IMR-90 (cell line): ENCODE measurements at places on chromosomes 7 and 10.

GRCh38 chr7:1895664-1896515 is 225.8 kb downstream of the ELFN1 start:
- no peak for DNase-seq

GRCh38 chr7:30074422-30075030 is 46.3 kb downstream of the PLEKHA8 start:
- peak; percentile 60 for DNase-seq

DNA sequence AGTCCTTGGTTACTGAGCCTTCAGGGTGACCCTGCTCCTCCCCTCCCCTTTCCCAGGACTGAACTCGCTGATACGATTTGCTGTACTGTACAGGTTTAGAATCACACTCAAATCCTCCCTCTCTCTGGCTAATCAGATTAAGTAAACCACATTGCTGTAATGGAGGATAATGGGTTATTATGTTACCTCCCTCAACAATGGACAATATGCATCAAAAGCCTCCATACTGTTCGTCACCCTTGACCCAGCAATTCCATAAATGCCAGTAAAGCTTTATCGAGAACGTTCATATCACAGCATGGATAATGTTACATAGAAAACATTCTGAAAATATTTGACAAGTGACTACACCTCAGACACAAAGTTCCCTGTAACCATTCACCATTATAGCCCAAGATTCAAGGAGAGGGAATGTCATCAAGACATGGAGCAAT is 61.7 kb downstream of the FAM107B start:
- peak; percentile 72 for DNase-seq

DNA sequence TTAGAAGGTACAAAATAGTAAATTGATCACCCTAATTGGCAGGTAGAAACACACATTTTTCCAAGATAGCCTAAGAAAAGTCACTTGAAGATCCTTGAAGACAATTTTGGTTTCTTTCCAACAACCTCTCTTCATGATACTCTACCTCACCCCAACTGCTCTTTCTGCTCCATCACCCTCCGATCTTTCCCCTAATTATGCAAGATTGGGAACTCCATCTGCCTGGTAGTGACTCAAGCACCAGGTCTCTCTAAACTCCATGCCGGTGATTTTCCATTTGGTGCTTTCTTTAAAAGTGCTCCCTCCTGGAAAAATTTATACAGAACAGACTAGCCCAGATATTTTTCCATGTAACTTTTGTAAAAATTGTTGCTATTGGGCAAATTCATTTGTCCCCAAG is 1.1 kb upstream of the AKR1B1 start:
- peak; percentile 59 for DNase-seq

- DNase-seq = no peak
Observed at GRCh38 chr7:142590830-142591457, 158.3 kb upstream of the PRSS1 start.

DNA sequence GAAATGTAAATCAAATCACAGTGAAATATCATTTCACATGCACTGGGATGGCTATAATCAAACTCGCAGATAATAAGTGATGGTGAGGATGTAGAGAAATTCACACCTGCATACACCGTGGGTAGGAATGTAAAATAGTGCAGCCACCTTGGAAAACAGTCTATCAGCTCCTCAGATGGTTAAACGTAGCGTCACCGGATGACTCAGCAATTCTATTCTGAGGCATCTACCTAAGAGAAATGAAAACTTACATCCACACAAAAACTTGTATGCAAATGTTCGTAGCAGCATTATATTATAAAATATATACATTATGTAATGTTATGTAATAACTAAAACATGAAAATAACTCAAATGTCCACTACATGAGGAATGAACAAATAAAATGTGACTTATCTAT is 38.9 kb downstream of the SH3PXD2A start:
- DNase-seq = peak; percentile 62

GRCh38 chr7:2641406-2642393 is 9.9 kb downstream of the TTYH3 start:
- DNase-seq = peak; percentile 97

DNA sequence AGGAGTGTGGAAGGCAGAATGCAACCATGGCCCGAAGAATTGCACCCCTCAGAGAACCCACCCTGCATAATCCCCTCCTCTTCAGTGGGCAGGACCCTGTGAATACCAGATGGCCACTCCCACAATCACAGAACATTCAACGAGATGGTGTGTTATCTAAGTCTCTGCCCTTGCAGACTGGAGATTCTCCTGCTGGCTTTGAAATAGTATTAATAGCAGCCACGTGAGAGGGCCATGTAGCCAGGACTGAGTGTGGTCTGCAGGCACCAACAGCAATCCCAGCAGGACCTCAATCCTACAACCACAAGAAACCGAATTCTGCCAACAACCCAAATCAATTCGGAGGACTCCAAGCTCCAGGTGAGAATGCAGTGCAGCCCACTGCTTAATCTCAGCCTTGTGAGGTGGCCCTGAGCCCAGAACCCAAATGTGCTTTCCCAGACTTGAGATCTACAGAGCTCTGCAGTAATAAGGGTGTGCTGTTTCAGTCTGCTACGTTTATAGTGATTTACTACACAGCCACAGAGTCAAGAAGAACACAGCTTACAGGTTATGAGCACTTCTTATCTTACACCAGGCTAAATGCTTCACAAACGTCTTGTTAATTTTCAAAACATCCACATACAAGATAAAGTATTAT is 72.1 kb downstream of the VOPP1 start:
- no peak for DNase-seq

DNA sequence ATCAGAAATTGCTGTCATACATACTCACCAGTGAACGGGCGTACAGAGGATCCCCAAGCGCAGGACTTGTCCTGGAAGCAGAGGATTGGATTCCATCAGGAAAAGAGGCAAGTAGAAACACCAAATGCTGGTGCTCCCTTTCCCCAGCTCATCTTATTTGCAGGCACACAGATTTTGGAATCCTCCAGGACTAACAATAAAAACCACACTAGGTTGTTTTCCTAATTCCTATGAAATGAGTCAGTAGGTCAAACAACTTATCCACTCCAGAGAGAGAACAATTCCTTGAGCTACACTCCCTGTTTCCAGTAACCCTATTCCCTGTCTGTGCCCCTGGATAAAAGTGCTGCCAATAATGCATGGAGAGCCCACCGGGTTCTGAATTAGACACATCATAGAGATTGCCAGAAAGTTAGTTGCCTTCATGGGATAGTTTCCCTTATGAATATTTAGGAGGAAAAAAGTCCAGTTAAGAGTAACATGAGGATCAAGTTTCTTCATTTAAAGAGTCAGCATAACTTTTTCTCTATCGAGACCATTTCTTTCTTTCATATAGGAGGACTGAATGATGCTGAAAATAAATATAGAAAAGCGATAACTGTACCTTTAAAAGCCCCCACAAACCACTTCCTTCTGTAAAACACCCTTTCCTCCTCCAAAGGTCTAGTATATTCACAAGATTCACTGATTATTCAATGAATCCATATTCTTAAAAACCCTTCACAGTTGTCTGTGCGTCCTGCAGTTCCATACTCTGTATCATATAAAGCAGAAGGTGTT is 178.3 kb upstream of the KLF14 start:
- DNase-seq = peak; percentile 85

DNA sequence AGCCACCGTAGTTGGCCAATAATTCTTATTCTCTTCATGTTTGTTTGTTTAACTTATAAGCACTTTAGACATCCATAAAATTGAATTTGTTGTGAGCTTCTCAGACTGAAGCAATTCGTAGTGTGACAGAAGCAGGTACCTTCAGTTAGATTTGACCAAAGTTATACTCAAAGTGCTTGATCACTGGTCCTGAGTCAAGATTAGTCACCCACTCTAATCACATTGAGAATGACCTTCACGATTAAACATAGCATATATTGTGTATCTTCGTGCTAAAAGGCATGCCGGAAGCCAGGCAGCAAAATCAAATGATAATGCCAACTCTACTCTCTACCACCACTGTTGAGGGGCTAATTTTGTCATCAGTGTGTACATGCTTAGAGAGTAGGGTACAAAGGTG is 763.7 kb upstream of the MBL2 start:
- DNase-seq = peak; percentile 0

DNA sequence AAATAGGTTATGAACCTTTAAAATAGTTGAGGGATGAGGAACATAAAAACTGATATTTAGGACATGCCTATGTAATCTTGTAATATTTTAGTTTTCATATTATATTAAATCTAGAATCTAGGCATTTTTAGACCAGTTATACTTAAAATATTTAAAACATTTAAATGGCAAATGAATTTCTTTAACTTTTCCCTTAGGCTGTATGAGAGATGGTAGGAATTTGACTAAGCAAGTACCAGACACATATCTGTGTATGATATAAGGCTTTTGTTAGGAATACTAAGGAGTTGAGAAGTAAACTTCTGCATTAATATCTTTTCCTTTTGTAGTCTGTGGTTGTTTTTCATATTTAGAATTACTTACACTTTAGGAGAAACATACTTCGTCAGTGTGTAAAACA is 25.1 kb downstream of the SEPTIN7 start:
- no peak for DNase-seq

DNA sequence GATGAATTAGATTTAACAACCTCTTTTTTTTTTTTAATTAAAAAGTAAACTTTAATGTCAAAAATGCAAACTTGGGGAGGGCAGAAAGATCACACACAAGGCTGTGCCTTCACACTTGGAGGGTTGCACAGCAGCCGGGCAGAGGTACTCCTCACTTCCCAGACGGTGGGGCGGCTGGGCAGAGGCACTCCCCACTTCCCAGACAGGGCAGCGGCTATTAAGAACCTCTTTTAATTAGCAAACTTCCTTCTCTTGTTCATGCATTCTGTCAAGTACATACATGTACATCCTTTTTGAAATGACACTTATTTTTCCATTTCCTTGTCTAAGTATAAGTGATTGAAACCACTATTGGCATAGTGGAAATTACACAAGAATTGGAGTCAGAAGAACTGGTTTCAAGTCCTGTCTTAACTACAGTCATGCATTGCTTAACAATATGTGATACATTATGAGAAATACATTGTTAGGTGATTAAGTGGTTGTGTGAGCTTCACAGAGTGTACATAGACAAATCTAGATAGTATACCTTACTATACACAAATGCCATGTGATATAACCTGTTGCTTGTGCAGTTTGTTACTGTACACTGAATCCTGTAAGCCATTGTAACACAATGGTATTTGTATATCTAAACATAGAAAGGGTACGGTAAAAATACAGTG is 26.5 kb downstream of the BTRC start:
- DNase-seq = no peak

- no peak for DNase-seq
Observed at GRCh38 chr10:125641398-125641797, 41.6 kb downstream of the TEX36 start.

GRCh38 chr10:131786756-131787605 is 113.8 kb upstream of the PPP2R2D start:
- peak; percentile 17 for DNase-seq

GRCh38 chr10:49611816-49612512 is 1.9 kb downstream of the SLC18A3 start:
- no peak for DNase-seq

DNA sequence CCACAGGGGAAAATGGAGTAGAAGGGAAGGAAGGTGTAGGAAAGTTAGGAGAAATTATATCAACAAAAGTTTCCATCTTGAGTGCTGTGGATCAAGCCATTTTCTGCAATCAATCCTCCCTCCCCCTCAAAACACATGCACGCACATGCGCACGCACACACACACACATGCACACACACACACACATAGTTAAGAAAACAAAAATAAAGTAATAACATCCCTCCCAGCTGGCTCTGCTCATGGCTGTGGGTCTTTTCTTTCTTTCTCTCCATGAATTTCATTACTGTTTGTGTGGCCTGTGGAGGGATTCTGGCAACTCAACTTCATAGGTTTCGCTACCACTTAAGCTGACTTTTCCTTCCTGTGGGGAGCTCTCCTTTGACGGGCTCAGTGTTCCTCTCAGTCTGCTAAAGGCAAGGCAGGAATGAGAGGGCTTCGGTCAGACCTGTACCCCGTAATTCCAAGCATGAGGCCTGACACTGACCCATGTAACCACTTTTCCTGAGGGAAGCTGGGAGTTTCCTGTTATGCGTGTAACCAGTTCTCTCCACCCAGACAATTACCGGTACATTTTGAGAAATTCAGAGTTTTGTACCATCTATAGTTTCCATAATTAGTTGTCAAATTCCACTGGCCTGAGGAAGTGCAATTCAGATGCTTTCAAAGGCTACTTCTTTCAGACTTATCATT is 79.8 kb downstream of the ZNF92 start:
- no peak for DNase-seq

GRCh38 chr7:94391726-94392392 is 2.8 kb upstream of the COL1A2 start:
- peak; percentile 88 for DNase-seq

DNA sequence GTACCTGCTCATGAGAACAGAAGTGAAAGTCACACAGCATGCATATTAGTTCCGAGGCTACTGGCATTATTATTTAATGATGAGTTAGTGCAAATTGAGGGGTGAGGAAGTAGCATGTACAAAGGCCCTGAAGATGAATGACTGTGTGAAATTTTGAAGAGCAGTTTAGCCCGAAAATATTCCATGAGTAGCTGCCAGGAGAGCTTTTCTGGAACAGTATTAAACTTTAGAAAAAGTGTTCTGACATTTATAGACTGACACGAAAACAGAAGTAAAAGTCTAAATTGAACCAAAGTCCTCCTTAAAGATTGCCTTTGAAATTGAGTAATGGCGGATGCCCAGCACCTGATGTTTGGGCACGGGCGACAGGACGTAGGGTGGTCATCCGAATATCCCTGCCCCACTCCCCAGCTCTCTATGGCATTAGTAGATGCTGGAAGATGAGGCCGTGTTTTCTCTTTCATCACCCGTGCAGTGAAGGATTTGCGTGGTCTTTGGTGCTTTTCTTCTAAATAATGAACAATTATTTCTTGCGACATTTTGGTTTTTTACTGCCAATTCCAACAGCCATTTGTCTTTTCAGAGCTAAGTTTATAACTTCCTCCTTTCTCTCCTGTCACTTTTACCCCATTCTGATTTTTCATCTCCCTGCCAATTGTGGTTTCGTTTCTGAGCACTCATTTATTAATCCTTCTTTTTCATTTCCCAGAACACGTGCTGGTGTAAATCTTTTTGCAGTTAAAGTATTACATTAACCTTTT is 192.6 kb downstream of the MGMT start:
- no peak for DNase-seq

- no peak for DNase-seq
Observed at GRCh38 chr7:49564379-49564714, 209.1 kb upstream of the VWC2 start.

GRCh38 chr10:99788598-99789256 is 6.3 kb downstream of the ABCC2 start:
- DNase-seq = peak; percentile 73

- DNase-seq = no peak
Observed at GRCh38 chr7:87450706-87451105, 24.8 kb downstream of the ABCB4 start.

- DNase-seq = peak; percentile 94
Observed at GRCh38 chr10:35058134-35058533, 32.0 kb downstream of the CUL2 start.

GRCh38 chr7:77685233-77685632 is 11.0 kb upstream of the RSBN1L start:
- no peak for DNase-seq

DNA sequence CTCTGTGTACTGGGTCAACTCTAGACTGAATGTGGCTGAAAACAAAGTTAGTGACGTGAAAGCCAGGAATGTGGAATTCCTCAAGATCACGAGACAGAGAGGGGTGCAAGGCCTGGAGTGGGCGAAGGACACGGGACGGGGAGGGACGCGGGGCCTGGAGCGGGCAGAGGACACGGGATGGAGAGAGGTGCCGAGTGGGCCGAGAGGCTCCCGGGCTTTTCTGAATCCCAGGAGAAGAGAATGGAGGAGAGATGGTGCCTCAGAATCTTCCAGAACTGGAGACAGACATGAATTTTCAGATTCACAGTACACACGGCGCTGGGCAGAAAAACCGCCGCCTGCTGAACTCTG is 50.6 kb upstream of the PRKAR1B start:
- DNase-seq = no peak
